ENCODE measurements at places on chromosomes 5 and 9.

- no peak for DNase-seq
Observed at GRCh38 chr5:142074006-142074405, 34.6 kb upstream of the NDFIP1 start.

GRCh38 chr5:147737921-147738320 is 44.6 kb downstream of the JAKMIP2 start:
- DNase-seq: no peak

GRCh38 chr9:297104-297972 is 82.7 kb downstream of the DOCK8 start:
- no peak for DNase-seq

DNA sequence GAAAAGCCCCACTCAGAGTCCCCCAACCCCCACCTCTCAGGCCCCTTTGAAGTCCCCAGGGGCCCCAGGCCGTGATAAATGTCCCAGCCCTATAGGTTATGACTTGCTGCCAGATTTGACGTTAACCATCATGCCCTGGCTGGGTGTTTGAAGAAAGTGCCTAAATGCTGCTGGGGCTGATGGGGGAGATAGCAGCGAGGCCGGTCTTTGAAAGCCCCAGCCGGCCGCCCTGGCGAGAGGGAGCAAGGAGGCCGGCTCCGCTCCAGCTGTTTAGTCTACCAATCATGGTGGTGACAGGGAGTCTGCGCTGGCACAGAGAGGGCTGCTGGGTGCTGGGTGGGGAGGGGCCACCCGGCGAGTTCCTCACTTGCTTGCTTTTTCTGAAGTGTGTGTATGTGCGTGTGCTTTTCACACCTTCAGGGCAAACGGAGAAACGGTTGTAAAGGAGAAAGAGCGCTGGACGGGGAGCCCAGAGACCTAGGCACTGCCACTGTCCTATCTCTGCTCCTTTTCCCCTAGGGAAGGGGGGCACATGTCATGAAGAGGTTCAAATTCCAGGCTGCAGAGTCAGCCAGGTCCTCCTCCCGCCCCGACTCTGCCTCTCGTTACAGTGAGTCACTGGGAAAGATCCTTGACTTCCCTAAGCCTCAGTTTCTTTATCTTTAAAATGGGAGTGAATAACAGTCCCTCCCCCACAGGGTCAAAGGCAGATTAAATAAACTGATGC is 126.1 kb upstream of the HAND1 start:
- no peak for DNase-seq

DNA sequence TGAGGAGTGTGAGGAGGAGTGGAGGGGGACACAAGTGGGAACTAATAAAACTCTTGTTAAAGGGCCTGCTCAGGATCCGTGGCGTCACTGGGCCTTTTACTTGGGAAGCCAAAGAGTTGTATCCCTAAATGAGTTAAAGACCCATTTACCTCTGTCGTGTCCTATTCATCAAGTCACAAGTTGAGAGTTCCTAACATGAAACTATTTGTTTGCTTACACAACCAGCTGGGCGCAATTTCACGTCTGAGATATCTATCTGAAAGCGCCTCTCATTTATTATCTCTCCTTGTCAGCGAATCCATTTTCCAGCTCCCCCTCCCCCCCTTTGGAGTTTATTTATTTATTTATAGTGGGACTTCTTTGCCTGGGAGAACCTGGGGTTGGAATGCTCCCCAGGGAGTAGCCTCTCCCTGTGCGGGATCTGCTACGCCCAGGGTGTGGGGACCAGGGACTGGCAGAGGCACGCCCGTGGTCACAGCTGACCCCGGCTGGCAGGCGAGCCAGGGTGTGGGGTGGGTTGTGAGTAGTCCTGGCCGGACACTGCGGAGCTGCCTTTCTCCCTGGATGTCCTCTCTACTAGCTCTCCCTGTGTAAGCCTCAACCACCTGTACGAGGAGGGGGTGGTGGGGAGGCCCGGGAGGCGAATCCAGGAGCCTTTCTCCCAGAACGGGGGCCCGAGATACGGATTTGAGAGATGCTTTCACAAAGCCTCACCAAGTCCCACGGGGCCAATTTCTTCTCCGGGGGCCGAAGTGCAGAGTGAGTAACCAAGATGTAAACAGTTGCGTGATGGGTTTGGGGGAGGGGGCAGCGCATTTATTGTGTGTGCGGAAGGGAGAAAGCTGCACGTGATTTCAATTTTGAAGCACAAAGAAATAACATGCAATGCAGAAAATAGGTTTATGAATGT is 15.3 kb downstream of the NR2F1 start:
- no peak for DNase-seq

DNA sequence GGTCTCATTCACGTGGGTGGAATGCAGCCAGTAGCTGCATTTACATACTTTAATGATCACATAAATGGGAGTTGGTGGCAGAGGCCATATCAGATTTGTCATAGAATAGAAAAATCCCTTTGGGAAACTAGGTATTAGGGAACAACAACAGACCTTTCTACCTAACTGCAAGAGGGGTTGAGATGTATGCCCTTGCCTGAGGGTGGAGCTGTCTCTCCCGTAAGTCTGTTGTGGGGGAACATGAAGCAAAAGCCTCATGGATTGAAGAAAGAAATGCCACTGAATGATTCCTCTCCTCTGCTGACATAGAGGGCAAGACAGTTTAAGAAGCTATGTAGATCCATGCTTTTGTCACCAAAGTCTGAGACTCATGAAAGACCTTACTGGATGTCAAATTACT is 461.3 kb downstream of the SPOCK1 start:
- no peak for DNase-seq

- DNase-seq: no peak
Observed at GRCh38 chr5:87605663-87606062, 192.9 kb upstream of the CCNH start.

- no peak for DNase-seq
Observed at GRCh38 chr9:131583836-131584555, 38.7 kb downstream of the PRRT1B start.

DNA sequence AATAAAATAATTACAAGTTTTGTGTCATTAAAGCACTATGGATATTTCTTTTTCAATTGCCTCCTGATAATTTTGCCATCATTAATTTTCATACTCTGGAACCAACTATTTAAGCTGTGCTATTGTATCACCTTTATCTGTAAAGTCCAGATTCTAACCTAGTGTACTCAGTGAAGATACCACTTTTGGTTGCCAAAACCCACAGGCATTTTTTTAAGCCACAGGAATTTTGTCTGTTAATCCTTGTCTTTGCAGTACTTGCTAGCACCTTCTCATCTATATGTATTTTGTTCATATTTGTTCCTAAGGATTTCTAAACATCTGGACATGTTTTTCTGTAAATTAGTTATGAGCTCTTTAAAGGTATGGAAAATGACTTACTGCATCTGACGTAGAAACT is 481.4 kb upstream of the DAB2 start:
- no peak for DNase-seq

DNA sequence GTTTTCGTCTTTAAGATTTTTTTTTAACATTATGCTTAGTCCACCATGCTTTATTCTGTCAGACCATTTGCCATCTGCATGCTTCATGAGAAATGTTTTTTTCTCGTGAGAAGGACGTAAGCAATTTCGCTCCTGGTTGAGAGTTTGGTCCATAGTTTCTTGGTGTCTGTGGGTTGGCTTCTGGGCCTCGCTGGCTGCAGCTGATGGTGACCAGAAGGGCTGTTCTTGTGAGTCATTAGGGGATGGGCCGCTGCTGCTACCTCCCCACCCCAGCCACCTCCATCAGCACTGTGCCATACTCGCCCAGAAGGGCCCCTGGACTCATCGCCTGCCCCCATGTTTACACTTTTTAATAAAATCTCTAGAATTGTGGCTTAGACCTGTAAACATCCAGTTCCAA is 11.4 kb downstream of the SYK start:
- no peak for DNase-seq

GRCh38 chr5:174892742-174893141 is 168.4 kb downstream of the MSX2 start:
- no peak for DNase-seq

DNA sequence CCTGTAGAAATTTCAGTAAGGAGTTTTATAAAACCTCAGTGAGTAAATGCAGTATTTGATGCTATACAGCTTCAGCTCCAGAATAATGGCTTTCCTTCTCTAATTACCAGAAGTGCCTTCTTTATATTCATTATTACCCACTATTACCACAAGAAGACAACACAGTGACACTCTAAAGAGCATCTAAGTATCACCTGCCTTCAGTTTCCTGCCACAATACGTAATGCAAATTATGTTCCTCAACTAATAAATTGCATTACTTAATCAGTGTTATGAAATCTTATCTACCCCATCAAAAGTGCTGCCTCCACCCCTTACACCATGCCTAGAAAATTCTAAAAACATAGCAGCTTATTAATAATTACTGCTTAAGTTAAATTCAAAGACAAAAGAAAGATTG is 91.9 kb downstream of the TRPM6 start:
- no peak for DNase-seq

DNA sequence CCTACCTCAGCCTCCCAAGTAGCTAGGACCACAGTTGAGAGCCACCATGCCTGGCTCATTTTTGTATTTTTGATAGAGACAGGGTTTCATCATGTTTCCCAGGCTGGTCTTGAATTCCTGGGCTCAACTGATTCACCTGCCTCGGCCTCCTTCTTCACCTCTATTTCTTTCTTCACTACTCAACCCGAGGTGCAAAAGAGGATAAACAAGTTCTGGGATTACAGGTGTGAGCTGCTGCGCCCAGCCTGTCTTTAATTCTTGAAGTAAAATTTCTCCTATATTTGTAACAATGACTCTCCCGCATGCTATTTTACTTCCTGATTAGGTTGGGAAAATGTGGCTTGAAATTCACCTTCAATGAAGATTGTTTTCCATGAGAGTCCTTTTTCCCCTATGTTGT is 46.4 kb downstream of the CAST start:
- no peak for DNase-seq

DNA sequence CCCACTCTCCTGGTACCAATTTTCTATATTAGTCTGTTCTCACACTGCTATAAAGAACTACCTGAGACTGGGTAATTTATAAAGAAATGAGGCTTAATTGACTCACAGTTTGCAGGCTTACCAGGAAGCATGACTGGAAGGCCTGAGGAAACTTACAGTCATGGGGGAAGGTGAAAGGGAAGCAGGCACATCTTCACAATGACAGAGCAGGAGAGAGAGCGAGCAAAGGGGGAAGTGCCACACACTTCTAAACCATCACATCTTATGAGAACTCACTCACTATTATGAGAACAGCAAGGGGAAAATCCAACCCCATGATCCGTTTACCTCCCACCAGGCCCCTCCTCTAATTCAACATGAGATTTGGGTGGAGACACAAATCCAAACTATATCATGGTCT is 72.2 kb downstream of the ATG10 start:
- no peak for DNase-seq

GRCh38 chr5:122985954-122986721 is 50.4 kb downstream of the PPIC start:
- no peak for DNase-seq

GRCh38 chr9:92406477-92406876 is 2.1 kb upstream of the OGN start:
- no peak for DNase-seq

GRCh38 chr5:111447822-111448221 is 64.5 kb downstream of the STARD4 start:
- peak; percentile 14 for DNase-seq

DNA sequence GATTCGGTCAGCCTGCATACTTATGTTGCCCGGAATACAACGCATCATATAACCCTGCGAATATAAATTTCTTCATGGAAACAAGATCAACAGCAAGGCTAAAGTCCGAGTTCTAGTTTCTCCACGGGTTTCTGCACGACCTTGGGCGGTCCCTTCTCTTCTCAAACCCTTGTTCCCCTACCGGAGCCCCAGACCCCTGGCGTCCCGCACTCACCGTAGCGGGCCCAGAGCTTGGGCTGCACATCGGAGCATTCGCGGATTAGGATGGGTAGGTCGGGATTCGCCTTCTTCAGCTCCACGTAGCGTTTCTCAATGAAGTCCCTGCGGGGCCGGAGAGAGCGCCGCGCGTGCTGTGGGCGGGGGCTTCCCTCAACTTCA is 399 bp downstream of the NDUFA2 start:
- DNase-seq: no peak

- DNase-seq: no peak
Observed at GRCh38 chr5:10166392-10166791, 83.3 kb downstream of the ATPSCKMT start.

DNA sequence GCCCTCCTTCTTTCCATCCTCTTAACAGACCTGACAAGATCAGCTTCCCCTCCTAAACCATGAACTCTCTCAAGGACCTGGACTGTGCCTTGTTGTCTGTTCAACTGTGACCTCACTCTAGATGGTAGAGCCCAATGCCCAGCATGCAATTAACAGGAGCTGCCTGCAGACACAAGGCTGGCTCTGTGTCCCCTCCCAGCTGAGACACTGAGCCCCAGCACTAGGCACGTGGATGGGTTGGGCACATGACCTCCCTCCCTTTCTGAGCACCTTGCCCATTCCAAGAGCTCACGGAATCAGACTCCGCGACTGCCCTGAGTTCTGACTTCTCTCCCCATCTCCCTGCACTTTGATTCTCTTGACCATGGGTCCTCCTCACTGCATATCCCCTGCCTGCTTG is 93.5 kb upstream of the LRRTM2 start:
- DNase-seq: no peak

DNA sequence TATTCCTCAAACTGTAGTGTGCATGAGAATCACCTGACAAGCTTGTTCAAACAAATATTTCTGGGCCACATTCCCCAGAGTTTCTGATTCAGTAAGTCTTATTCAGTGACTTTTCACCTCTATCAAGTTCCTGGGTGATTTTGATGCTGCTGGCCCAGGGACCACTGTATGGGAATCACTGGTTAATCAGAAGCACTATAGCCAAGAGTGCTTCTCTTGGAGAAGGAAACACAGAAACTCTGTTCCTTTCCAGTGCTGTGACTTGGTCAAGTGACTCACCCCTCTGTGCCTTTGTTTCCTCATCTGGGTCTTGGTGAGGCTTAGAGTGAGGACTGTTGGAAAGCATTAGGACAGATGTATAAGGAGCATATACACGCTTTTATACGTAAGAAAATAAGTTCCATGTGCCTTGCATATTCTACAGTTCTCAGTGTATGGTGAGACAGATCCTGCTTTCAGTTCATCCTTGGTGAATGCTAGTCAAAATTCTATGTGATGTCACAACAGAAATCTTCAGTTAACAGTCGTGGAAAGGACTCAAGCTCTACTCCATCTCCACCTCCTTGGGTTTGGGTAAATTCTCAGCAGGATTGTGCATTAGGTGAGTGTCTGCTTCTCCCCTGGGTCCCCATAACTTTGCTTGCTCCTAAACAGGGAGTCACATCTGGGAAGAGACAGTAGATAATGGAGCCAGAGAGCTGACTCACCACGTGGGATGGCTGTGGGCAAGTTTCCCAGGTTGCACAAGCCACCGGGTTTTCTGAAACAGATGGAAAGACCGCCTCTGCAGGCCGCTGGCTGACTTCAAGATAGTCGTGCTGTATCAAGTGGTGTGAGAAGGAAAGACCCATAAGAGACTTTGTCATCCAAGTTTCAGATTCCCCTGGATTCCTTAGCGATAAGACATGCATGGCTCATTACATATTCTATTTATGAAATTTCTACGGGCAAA is 117.0 kb downstream of the NXNL2 start:
- no peak for DNase-seq

DNA sequence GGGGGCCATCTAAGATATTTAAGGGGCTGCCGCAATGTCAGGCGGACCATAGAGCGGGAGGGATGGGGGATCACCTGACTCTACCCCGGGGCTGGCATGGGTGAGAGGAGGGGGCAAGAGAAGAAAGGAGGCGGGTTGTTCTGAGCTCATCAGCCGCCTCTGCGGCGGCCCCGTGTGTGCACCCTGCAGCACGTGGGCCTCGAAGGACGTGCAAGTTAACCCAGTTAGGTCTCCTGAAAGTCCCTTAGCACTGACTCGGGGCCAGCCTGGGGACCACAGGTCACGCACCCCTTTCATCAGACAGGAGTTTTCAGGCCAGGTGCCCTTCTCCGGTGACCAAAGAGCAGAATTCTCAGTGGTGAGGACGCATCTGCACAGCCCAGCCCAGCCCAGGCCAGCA is 58.0 kb downstream of the UBE2QL1 start:
- DNase-seq: no peak

Measured in NCI-H1930 (cell line).